ENCODE measurements at places on chromosomes 1 and 21.

DNA sequence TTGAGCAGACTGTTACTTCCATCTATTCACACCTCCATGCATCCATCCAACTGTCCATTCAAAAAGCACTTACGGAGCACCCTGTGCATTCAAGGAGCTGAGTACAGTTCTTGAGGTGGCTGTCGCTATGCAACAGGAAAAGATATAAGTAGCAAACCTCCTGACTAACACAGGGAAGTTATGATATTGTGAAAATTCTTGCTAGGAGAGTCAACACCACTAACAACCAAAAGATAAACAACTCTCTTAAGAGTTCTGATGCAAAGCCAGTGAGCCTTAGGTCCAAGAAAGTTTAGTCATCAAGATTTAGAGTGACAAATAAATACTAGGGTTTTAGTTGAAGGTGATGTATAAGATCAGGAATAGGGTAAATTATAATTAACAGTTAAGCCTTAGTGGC, 44.5 kb upstream of the TRIM45 start:
- no peak for DNase-seq

GRCh38 chr1:178752891-178753290, 27.8 kb downstream of the RALGPS2 start:
- no peak for DNase-seq

DNA sequence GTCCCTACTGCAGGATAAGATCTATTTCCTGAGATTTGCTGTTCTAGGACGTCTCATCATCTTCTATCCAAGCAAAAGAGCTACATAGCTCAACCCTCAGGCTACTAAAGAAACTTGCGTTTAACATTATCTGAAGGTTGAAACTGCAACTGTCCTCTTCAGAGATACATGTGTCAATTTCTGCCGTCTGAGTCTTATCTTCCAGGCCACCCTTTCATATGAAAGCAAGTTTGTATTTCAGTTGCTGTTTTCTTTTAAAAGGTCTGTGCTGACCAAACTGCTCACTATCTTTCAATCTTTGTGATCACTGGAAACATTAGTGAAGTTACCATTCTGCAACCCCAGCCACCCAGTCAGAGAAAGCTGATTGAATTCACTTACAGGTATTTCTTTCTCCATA, 108.6 kb upstream of the RAB3GAP2 start:
- no peak for DNase-seq

- DNase-seq = no peak
Observed at GRCh38 chr1:34156739-34157138, 8.3 kb downstream of the CSMD2 start.

DNA sequence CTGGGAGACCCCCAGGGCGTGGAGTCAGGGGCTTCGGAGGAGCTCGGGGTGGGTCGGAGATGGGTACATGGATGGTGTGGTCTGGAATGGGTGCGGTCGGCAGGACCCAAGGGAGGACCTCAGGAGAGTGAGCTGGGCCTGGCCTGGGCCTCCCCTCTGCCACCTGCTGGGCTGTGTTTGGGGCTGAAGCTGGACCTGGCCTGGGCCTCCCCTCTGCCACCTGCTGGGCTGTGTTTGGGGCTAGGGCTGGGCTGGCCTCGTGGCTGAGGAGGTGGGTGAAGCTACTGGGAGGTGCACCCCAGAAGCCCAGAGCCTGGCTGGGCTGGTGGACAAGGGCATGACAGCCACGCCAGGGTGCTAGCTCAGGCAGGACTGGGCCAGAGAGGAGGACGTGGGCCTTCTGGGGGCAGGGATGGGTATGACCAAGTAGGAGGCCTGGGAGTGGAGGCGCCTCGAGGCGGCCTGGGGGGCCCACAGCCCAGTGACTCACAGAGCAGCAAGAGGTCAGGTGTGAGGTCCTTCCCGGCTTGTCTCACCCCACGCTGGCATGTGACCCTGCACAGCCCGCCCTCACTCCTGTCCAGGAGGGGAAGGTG, 14.5 kb downstream of the SAMD11 start:
- DNase-seq = no peak

DNA sequence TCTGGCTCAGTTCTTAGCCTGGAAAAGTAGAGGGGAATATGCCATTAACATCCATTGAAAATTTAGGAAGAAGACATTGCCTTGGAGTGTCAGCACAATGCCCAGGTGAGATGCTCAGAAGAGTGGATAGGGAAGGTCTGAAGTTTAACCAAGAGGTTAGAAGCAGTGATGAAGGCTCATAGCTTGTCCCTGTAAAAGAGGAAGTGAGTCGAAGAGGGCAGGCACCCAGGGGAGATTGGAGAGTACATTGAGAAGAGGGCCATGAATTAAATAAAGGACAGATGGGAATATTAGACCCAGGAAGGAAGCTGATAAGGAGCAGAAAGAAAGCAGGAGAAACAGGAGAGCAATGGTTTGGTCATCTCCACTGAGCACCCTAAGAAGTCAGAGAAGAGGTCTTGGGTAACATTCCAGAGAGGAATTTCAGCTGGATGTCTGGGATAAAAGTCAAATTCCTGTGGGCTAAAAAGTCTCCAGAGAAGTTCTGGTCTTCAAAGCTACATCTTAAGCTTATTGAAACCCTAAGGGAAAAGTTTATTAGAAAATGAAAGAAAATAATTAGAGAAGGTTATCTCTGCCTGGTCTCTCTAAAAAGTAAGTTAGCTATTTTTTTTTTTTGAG, 17.3 kb downstream of the C8B start:
- DNase-seq = no peak

Data from NCI-H187 (cell line).